Left kidney (tissue), 8 donors: ENCODE measurements at places on chromosomes 5 and 9.
A peak's percentile ranks its signal among the peaks of the same experiment; 100 is the strongest.

GRCh38 chr5:173890195-173890991 lies 2.2 kb downstream of the CPEB4 start:
- DNase-seq, result no peak

DNA sequence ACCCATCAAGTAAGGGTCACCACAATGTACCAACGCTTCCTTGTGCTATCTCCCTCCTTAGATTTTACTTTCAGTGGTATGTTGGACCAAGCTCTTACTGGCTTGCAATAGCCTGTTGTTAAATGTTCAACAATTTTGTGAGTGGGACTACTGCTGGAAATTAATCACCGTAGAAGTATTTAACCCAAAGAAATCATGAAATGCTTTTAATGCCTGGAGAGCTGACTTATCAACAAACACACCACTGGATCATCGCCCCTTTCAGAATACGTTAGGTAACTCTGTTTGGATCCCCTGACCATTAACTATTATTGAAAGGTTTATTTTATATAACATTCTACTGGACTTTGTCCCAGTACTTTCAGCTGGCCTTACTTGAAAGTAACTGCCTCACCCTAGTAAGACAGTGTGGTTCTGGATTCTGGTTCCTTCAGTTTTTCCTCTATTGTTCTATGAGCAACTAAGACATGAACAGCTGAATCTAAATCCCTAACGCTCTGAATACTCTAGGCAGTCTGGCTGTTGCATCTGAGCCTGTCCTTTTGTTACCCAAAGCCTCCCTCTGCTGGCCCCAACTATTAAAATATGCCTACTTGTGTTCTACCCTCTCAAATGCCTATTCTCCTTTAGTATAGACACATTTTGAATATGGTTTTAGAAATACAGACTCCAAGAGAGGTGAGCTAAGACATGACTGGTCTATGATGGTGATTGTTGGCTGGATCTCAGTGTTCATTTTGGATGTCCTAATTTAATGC lies 1203.4 kb upstream of the DMAC1 start:
- peak; percentile 29 for DNase-seq

DNA sequence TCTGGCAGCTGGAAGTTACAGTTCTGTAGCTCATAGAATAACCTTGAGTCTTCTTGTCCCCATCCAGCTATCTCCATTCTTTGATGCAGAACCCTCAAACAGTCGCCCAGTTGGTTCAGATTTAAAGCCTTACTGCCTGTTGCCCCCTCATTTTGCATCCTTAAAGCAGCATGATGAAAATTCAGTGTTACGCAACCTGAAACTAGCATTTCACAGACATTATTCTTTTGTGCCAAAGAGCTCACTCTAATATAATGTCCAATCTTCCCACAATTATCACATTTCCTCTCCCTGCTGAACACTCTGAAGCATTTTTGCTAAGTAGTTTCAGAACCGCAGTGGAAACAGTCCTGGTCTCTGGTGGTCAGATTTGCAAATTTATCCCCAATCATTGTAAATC lies 318.0 kb downstream of the PSAT1 start:
- DNase-seq, result no peak

DNA sequence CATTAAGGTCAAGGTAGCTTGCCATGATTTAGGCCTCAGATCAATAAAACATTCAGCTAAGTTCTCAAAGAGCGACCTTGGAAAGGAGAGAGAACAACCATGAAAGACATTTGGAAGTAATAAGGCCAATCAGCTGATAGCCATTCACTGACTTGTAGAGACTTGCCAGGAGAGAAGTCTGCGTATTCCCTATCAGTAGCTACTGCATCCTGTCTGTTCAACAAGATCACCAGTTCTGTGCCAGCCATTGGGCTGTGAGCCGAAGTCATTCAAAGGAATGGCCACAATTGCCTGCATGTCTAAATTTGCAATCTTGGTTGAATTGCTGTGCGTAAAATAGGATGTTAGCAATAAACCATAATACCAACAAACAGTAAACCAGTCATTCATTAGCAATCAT lies 219.8 kb downstream of the FBXL7 start:
- DNase-seq, result no peak

- no peak for DNase-seq
These were observed 130.3 kb upstream of the TARS1 start for GRCh38 chr5:33310451-33310850.

DNA sequence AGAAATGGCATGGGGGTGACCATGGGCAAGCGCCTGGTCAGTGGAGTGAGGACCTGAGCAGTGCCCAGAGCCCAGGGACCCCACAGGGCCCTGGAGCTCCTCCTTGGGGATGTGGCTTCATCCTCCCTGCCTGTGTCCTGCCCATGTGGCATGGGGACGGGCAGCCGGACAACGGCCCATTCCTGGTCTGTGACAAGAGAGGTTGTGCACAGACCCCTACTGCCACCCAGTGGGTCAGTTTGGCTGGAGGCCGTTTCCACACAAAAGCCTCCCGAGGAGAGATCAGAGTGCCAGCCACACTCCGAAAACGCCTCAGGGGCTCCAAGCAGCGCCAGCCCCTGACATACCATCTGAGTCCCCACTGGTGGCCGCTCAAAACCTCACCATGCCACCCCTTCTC lies 19.8 kb downstream of the SLC6A18 start:
- DNase-seq, result no peak

DNA sequence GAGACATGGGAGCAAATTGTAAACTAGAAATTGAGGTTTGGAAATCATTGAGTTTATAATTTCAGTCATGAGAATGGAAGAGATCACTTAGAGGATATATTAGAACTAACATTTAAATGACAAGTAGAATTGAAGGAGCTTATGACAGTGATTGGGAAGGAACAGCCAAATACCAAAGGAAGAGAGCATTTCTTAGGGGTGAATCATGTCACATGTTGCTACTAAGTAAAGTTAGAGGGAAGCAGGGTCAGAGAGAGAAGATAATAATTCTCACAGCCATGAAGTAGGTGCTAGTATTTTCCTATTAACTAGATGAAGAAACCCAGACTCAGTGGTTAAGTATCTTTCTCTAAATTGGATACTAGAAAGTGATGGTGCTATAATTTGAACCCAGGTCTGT lies 59.3 kb downstream of the COMMD10 start:
- no peak for DNase-seq

- DNase-seq, result no peak
These were observed 32.0 kb downstream of the ACTL7B start for GRCh38 chr9:108823829-108824228.

DNA sequence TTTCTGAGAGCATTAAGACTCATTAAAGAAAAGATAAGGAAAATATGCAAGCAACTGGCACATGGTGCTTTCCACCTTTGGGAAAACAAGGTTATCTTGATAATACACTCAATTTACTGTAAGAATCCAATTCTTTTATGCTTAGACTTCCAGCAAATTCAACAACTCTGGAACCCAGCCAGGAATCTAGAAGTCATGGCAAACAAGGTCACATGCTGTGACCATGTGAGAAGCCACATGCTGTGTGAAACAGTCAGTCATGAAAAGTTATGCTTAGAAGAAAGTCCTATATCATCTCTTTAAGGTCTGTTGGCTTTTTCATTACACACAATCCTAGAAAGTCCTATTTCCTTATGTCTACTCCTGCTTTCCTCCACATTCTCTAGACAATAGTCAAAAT lies 581.8 kb upstream of the C9orf72 start:
- no peak for DNase-seq

- no peak for DNase-seq
These were observed 46.4 kb upstream of the DNAH5 start for GRCh38 chr5:13990896-13991295.

DNA sequence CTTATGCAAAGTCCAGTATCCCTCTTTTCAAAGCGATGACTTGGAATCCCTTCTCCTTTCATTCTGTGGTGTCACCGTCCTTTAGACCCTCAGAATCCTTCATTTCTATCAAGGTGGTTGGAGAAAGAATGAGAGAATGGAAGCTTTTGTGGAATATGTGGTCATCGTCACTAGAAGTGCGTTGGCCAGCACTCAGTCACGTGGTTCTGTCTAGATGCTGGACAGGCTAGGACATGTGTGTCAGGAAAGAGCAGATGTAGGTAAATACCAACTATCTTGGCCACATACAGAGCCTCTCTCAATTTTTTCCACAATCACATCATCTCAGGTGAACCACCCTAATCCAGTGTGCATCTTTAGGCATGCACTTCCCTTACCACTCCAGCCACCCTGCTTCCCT lies 206.0 kb downstream of the ARRDC3 start:
- no peak for DNase-seq

DNA sequence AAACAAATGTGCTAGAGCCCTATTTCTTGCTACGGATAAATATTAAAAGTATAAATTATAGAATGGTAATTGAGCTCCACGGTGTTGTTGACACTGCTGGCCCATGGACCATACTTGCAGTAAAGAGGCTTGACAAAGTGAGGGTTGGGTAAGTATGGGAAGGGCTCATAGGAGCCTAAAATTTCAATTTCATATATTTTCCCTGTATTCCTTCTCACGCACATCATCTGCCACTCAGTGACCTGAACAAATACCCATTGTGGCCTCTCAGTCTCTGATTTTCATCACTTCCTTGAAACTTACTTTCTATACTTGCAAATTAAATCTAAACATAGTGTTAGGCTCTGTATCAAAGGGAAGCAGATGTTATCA lies 116.5 kb downstream of the PIK3R1 start:
- no peak for DNase-seq

DNA sequence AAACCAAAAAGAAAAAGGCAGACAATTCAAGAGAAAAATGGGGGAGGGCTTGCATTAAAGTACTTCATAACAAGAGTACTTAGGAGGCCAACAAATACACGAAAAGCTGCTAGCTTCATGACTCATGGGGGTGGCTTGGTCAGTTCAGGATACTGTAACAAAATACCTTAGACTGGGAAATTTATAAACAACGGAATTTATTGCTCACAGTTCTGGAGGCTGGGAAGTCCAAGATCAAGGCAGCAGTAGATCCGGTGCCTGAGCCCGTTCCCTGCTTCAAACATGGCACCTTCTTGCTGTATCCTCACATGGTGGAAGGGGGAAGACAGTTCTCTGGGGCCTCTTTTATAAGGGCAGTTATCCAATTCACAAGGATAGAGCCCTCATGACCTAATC lies 111.4 kb downstream of the C9orf50 start:
- DNase-seq, result no peak

DNA sequence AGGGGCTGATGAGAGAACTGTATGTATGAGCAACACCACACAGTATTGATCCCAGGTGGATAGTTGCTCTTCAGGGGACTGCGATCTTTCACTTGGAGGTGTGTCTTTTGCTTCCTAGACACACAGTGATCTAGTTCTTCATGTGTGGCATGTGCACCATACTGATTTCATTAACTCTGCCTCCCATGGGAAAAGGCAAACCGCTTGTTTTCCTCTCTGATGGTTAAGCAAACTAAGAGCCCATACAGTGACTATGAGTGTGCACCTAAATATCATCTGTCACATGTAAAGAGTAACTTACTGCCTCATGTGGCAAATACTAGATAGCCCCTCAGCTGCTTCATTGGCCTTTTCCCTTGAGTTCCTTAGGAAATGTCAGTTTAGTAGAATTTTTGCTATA lies 147.3 kb downstream of the TLE4 start:
- no peak for DNase-seq

GRCh38 chr5:166354332-166354731 lies 1937.1 kb upstream of the WWC1 start:
- no peak for DNase-seq

GRCh38 chr5:112263469-112263868 lies 155.6 kb downstream of the EPB41L4A start:
- DNase-seq, result no peak

GRCh38 chr9:13651969-13652663 lies 372.6 kb upstream of the MPDZ start:
- DNase-seq, result no peak

GRCh38 chr9:21904776-21905175 lies 89.4 kb downstream of the CDKN2A start:
- DNase-seq, result no peak

DNA sequence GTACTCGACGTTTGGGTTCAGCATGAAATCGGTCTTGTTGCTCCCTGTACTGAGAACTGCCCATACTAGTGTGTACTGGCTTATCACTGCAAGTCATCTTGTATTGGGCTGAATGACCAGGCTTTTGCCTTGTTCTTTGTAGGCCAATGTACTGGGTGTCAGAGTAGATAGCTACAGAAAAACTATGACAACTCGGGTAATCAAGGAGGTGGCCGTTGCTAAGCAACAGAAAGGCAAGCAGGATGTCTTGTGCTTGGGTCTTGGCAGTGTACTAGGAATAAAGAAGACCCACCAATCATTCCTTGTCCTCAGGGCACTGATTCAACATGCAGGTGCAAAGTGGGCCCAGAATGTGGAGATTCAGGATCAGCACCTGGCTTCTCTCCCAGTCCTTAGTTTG lies 11.9 kb upstream of the SHISAL2B start:
- no peak for DNase-seq

DNA sequence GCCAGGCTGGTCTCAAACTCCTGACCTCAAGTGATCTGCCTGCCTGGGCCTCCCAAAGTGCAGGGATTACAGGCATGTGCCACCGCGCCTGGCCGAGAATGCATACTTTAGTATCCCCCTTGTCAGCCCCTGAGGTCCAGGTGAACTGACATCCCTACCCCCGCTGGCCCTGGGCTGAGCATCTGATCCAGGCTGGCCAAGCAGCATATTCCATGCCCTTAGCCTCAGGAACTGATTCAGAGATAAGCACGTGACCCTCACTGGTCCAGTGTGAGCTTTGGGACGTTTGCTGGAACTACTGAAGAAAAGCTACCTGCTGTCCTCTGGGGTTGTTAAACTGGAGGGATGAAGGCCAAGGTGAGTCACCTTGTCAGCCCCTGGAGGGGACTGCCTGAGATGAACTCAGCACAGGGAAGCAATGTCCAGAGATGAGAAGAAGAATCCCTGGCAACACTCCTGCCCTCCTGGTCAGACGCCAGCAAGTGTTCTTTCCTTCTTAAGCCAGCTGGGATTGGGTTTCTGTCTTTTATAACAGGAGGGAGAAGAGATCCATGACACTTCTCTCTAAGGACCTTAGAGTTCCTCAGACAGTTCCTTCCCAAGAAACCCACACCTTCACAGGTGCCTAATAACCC lies 59.1 kb upstream of the FBXW11 start:
- DNase-seq, result no peak

- no peak for DNase-seq
These were observed 116.7 kb downstream of the DOCK2 start for GRCh38 chr5:169753795-169754194.
